T-helper 1 cell (primary cell): ENCODE measurements at places on chromosomes 2 and 18.

DNA sequence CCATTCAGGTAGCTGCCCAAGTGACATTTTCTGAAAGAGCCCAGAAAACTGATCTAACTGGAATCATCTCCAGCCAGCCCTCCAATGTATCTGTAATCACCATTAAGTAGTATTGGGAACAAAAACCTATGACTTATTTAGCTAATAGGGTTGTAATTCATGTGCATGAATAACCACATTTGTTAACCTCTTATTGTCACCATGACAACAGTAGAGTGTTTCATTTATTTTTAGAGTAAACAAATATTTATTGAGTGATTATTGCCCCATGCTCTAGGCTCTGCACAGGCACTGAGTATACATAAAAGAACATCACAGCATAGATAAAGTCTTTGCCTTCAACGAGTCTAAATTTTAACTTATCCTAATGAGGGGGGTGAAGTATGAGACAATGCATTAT is 265.4 kb upstream of the UBE2E3 start:
- DNase-seq = no peak

DNA sequence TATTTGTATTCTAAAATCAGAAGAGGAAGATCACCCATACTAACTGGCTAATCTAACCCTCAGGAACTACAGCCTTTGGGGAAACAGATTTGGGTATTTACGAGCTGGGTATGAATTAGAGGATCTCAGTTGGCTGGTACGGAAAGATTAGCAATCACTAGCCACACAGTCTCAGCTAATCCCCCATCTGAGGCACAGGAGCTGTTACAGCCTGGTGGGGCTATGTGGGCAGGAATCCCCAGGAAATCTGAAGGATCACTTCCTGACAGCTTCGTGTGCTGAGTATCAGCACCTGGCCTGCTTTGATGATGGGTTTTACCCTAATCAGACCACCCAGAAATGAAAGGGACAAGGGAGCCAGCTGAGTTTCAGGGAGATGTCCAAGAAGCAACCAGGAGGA is 206.3 kb downstream of the AFF3 start:
- no peak for DNase-seq

- no peak for DNase-seq
Observed at GRCh38 chr2:172870396-172870795, 134.8 kb downstream of the RAPGEF4 start.

GRCh38 chr2:33377048-33377447 is 99.4 kb upstream of the RASGRP3 start:
- DNase-seq = no peak

GRCh38 chr2:31354837-31355236 is 59.7 kb downstream of the XDH start:
- DNase-seq = peak; percentile 15

GRCh38 chr2:38021589-38021988 is 54.4 kb downstream of the CYP1B1 start:
- no peak for DNase-seq

DNA sequence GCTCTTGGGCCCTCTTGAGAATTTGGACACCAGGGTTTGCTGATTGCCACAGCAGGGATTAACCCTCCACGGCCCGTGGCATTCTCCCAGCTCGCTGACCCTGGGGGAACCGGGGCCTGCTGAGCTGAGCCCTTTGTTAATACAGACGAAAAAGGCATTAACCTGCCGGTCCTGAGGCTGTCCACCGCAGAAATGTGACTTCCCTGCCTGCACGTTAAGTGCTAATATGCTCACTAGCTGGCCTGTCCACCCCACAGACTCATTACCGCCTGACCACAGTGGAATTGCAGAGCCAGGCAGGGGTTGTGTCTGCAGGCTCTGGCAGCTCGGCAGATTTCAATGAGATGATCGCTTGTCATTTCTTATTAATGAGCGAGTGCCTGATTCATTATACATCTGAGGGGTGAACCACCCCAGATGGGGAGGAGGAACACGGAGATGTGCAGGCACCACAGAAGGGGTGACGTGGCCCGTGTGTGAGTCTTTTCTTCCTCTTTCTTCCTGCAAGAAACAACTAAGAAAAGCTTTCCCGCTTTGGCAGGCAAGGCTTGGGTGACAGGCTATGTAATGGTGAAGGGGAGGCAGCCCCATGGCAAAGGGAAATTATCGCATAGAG is 126.0 kb downstream of the GLI2 start:
- no peak for DNase-seq

GRCh38 chr18:10851824-10852319 is 297.5 kb downstream of the PIEZO2 start:
- DNase-seq = peak; percentile 13

GRCh38 chr2:222864296-222864695 is 3.5 kb downstream of the ACSL3 start:
- DNase-seq = no peak

DNA sequence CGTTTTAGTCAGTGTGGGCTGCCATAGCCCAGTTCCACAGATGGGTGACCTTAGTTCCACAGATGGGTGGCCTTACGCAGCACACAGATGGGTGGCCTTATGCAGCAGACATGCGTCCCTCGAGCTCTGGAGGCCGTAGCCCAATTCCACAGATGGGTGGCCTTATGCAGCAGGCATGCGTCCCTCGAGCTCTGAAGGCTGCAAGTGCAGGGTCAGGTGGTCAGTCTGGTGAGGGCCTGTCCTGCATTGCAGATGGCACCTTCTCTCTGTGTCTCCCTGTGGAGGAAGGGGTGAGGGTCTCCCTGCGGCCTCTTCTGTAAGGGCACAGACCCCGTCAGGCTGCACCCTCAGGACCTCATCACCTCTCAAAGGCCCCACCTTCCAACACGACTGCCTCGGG is 189.5 kb upstream of the TPO start:
- DNase-seq = no peak

DNA sequence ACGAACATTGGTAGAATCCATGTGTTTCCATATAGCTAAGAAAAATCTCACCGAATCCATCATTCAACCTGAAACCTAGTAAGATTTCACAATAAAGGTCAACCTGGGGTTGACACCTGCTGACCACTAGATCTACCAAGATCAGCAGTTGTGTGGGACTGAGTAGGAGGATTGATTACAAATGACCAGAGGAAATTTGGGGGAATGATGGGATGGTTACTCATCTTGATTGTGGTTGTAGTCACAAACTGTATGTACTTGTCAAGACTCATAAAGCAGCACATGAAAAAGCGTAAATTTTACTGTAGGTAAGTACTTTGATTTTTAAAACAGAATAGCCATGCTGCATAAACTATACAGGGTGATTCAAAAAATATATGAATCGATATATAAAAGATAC is 14.7 kb downstream of the DAPL1 start:
- no peak for DNase-seq

DNA sequence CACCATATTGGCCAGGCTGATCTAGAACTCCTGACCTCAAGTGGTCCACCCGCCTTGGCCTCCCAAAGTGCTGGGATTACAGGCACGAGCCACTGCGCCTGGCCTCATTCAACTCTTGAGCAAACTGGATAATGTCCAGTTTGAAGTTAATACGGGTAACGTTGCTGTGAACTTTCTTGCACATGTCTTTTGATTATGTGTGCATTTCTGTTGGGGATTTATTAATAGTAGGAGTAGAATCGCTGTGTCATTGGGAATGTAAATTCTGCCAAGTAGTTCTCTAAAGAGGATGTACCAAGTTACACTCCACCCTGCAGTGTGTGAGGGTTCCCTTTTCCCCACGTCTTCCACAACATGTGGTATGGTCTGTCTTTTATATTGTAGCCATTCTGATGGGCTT is 6.2 kb downstream of the IMPA2 start:
- no peak for DNase-seq

DNA sequence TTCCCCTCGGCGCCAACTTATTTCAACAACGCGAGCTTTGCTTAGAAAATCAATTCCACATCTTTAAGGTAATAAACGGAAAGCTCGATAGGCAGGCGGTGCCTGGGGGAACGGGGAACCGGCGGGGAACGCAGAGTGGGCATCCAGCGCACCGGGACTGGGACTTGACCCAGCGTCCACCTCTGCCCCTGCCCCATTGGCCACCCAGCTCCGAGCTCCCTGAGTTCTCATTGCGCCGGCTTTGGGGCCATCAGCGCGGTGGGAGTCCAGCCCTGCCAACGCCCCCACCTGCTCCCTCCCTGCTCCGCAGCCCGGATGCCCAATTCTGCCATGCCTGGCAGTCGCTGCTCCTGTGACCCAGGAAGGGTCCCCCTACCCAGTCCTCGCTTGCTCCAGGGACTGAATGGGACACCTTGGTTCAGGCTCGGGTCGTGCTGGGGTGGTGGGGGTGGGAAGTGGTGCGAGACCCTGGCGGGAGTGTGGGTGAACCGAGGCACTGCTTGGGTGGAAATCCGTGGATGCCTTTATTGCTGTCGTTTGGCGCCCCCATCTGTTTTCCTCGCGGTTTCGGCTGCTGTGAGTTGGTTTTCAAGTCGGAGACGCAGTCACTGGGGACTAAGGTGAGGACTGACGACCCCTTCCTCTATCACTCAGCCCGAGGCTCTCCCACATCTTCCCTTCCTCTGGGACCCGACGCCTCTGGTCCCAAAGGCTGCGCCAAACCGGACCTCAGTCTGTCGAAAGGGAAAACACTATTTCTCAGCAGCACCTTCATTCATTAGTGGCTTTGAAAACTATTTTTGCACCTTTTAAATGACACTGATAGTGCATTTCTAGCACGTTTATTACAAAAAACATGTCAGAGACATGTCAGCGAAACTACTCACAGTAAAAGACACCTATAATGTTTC is 2.4 kb upstream of the EVX2 start:
- no peak for DNase-seq

GRCh38 chr18:75809926-75810255 is 382.4 kb upstream of the SMIM21 start:
- no peak for DNase-seq
